ENCODE measurements at places on chromosomes 5 and 9.

DNA sequence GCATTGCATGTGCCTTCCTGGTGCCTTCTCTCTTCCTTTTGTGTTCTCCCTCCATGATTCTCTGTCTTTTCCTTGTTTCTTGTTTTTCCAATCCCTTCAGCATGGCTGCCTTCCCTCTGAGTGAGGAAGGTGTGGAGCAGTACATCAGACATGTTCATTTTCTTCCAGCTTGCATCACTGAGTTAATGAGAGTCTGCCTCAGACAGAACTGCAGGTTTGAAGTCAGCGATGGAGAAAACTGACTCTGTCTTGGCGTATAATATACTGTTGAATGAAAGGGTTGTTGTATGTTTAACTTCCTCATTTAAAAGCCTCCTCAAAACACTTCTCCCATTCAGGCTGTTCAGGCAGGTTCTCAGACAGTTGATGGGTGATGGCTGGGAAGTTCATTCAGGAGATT, 129.3 kb downstream of the KDM4C start:
- DNase-seq, result no peak

GRCh38 chr9:99057665-99058625, 47.0 kb upstream of the TGFBR1 start:
- no peak for DNase-seq

- no peak for DNase-seq
Observed at GRCh38 chr5:42422656-42423280, 471 bp upstream of the GHR start.

DNA sequence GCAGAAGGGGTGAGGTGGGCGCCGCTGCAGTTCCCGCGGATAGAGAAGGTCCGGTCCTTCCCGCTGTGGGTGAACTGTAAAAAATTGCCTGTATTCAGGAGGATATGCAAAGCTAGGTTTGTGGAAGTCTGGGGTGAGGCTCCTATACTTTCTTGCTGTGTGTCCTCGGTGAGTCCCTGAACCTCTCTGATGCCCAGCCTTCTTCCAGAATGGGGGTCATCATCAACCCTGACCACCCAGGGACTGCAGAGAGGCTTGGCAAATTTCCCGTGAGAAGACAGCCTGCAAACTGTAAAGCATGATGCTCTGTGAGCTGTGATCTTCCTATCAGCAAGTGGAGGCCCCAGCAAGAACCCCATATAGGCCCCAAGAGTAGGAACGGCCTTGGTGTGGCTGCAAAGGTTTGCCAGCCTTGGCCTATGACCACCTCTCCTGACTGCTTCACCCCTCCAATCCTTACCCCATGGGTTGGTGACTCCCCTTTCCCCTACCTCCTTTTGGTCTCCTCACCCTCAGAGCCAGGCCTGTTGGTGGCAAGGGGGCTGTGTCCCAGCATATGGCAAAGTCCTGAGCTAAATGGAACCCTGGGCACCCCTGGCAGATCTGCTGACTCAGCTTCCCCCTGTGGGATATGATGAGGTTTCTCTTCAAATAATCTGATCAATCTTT, 760 bp downstream of the ALDH1B1 start:
- peak; percentile 16 for DNase-seq

- no peak for DNase-seq
Observed at GRCh38 chr5:77828445-77828844, 52.3 kb upstream of the TBCA start.

Measured in GM23338 (cell line).